ENCODE measurements at places on chromosomes 13 and 19. TPM values are rescaled to one million over a fixed set of nuclear protein-coding genes. Genes with fewer than 3 reads are reported as not detected.

ITGBL1 gene
- polyA plus RNA-seq = 0.52 TPM

DNA sequence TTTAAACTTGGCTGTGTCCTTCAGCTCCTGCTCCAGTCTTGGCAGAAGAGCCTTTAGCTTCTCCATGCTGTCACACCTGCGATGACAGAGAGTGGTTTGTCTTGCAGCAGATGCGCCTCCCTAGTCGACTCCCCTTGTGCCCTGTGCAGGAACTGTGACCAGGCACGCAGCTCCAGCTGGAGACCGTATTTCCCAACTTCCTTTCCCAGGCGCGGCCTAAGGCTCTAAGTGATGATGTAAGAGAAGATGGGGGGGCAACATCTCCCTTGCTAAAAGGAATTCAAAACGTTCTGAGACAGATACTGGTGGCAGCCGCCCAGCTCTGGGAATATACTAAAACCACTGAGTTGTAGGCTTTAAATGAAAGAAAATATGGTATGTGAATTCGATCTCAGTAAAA is 16.3 kb downstream of the DCUN1D2 start:
- DNase-seq = no peak

DNA sequence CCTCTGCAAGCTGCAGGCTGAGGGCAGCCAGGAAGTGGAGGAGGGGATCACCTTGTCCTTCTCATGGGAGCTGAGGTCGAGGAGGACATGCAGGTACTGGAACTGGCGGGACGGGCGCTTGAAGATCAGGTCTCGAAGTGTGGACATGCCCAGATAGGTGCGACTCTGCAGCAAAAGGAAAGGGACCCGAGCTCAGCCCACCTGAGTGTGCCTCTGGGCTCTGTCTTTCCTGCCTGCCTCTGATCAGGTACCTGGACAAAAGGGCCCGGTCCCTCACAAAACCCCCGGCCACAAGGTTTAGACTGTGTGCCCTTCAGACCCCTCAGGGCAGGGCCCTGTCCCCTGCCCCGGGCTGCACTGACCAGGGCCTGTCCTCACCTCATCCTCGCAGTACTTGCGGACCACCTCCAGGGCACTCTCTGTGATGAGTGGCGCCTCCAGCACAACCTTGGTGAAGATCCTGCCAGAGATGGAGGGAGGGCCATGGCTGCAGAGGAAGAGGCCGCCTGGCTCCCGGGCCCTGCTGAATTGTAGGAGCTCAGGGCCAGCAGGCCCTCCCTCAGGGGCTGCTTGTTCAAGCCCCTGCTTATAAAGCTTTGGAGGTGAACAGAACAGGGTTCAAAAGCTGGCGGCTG is 12.5 kb upstream of the RSPH6A start:
- no peak for DNase-seq

DNA sequence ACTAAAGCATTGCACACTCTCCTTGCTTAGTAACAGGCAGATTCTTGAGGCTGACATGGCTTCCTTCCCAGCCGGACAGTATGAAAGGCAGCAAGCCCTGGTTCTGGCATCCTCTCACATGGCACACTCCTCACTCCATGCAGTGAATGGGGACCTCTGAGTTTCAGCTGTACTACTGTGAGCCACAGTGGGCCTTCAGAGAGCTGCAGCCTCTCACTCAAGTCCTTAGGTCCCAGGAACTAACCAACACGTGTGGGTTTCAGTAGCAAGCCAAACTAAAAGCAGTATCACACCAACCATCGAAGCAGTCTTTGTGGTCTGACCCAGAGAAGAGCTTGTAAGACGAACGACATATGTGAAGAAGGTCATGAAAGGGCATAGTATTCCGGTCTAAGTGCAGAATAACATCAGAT is 128.2 kb downstream of the TBC1D4 start:
- DNase-seq = no peak

GRCh38 chr19:11321191-11322126 is 18.0 kb downstream of the RAB3D start:
- no peak for DNase-seq

- DNase-seq = peak; percentile 10
Measured at GRCh38 chr19:13463296-13463695, 43.0 kb downstream of the CACNA1A start.

DNA sequence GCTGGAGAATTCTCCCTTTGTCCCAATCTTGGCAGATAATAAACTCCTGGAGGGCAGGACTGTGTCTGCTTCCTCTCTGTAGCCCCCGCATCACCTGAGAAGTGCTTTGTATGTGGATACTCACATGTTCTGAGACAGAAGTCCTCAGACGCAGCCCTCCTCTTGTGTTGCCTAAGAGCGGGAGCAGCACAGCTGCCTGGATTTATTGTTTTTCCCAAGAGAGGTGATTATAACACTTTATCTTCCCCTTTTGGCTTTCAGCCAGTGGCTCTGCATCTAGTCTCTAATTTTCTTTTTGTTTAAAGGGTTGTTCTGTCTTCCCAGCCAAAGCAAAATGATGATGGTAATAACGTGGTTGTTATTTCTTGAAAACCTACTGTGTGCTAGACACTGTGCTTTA is 36.1 kb downstream of the OLFM4 start:
- DNase-seq = no peak

ZNF229 gene
- polyA plus RNA-seq = 15.4 TPM

DNA sequence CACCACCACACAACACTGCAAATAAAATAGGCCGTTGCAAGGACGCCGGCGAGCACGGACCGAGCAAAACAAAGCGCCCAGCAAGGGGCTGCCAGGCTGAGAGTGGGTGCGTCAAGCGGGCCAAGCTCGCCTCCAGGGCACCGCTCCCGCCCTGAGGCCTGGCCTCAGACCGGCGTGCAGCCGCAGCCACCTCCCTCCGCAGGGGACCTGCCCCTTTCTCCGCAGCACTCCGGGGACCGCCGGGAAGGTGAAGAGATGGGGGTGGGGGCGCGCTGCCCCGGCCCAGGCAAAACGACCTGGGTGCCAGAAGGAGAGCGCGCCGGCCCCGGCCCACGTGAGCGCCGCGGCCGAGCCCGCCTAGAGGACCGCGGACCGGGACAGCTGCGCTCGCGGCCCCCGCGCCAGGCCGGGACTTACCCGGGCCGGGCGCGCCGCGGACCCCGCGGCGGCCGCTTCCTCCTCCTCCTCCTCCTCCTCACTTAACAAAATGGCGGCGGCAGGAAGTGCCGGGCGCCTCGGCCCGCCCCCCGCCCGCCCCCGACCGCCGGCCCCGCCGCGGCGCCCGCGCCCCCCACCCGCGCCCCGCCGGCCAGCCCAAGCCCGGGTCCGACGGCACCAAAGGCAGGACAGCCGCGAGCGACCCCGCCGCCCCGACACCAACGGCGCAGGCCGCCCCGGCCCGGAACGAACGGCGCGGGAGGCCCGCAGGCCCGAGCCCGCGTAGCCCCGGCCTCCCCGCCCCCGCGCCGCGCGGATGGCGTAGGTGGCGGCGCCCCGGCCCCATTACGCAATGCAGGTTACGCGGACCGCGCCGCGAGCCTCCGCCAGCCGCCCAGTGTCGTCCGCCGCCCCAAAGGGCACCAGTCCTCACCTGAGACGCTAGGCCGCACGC is 674 bp downstream of the BRD4 start:
- DNase-seq = no peak
